CD4-positive, CD25-positive, alpha-beta regulatory T cell (primary cell): ENCODE measurements at places on chromosomes 3 and 15. TPM values are rescaled to one million over a fixed set of nuclear protein-coding genes. Genes with fewer than 3 reads are reported as not detected.

DNA sequence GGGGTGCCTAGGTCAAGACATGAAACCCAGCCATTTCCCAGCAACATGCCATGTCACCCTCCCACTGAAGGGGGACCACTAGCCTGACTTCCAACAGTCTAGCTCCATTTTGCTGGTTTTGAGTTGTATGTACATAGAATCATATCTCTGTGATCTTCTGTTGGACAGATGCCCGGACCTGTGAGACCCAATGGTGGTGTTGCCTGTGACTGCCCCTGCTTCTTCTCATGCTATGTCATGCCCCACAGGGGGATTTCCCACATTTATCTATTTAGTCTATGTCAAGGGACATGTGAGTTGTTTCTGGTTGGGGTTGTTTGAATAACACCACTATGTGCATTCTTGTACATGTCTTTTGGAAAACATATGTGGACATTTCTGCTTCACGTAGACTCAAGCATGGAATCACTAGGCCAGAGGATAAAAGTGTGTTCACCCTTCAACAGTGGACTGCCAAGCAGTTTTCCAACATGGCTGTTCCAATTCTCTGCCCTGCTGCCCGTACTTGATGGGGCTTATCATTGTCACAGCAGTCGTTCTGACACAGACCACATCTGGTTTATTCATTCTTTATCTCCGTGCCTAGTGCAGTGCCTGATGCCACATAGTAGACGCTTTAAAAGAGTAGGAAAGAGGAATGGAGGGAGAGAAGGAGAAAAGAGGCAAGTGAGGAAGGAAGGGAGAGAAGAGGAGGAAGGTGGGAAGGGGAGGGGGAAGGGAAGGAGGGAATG is 114.4 kb downstream of the TPRA1 start:
- no peak for DNase-seq

DNA sequence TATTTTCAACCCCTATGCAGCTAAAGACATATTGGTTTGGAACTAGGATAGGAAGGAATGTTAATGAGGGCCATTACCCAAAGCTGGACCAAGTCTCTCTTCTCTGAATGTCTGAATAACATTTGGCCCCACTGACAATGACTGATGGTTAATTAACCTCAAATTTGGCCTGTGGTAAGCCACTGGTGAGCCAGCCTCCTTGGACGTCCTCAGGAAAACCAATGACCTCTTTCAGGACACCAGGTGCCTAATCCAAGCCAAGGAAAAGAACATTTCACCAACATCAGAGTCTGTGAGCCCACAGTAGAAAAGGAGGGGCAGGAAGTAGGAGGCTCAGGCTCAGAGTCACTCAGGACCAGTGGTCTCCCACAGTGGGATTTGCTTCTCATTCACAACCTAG is 56.4 kb upstream of the ETV5 start:
- DNase-seq = no peak

- no peak for DNase-seq
These were observed 228.3 kb downstream of the ADAMTS17 start for GRCh38 chr15:100113351-100114080.

Gene SV2B
- total RNA-seq = not detected

DNA sequence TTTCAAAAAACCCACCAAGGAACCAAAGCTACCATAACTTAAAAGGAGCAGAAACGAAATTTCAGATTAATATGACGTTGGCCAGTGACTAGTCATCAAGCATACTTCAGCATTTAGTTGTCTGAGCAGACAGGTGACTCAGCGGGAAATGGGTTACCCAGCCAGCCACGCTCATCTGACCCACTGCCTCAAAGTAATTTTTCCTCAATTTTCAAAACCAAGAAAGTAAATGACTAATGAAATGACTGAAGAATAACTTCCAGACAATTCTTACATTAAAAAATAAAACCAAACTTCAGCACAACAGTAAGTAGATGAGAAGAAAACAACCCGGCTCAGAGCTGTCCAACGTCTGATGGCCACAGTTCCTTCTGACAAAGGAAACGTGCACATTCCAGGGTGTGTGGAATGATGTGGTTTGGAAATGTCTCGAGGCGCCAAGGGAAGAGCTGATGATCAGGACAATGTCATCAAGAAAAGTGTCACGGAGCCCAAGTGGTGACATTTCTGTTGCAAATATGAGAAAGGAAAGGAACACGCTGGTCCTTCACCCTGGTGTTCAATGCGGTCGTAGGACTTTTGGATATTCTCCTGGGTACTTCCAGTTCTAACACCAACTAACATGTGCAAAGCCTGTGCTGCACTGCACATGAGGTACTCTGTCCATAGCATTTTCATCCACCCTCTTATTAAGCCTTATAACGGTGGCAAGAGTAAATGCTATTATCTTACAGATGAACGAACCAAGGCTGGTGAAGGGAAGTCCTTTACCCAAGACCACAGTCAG is 79.1 kb downstream of the FOXP1 start:
- DNase-seq = no peak

DNA sequence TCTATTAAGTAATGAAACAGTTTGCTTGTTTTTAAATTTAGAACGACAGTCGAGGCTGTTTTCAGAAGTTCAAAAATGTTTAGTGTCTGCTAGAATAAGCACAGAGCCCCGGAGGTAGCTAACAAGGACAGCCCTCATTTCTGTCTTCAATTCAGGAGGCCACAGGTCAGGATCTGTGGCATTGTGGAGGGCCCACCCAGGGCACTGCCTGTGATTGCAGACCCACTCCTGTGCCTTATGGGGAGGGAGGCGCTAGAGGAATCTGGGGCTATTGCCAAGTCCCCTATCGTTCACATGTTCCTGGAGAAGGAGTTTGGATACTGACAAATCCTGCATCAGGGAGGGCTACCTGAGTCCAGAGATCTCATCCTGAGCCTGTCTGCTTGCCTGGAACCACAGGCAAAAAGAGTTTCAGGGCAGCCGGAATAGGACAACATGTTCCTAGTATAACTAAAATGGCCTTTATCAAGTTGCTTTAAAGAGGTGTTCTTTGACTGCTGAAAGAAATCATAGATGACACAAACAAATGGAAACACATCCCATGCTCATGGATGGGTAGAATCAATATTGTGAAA is 141.5 kb upstream of the ROPN1 start:
- DNase-seq = no peak

DNA sequence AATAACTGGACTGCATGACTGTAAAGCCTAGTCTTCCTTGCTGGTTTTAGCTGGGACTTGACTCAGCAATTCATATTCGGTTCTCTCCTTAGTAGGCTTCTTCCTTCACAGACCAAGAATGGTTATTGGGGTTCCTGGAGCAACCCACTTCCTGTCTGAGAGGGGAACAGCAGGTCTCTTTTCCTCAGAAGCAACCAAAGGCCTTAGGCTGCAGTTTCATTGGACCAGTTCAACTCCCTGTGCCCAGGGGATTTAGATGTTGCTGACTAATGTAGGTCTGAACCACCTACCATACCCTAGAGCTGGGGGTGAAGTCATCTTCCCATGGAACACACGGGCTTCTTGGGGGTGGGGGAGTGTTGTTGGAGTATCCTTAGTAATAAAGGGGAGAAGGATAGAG is 84.0 kb upstream of the SKOR1 start:
- DNase-seq = no peak

- no peak for DNase-seq
These were observed 83.5 kb downstream of the FAM81A start for GRCh38 chr15:59521443-59521842.

Gene FGF12
- not detected for total RNA-seq

DNA sequence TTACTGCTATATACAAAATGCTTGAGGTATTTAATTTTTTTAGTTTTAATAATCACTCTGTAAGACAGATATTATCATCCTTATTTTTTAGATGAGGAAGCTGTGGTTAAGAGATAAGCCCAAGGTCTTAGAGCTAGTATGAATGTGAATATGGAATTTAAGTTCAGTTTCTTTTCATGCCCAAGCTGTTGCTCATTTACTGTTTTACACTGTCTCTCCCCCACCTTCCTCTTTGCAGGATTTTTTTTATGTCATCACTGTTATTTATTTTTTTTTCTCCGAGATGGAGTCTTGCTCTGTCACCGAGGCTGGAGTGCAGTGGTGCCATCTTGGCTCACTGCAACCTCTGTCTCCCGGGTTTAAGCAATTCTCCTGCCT is 22.5 kb downstream of the MAP2K5 start:
- DNase-seq = no peak

- no peak for DNase-seq
These were observed 20.2 kb downstream of the CRABP1 start for GRCh38 chr15:78360367-78360801.

DNA sequence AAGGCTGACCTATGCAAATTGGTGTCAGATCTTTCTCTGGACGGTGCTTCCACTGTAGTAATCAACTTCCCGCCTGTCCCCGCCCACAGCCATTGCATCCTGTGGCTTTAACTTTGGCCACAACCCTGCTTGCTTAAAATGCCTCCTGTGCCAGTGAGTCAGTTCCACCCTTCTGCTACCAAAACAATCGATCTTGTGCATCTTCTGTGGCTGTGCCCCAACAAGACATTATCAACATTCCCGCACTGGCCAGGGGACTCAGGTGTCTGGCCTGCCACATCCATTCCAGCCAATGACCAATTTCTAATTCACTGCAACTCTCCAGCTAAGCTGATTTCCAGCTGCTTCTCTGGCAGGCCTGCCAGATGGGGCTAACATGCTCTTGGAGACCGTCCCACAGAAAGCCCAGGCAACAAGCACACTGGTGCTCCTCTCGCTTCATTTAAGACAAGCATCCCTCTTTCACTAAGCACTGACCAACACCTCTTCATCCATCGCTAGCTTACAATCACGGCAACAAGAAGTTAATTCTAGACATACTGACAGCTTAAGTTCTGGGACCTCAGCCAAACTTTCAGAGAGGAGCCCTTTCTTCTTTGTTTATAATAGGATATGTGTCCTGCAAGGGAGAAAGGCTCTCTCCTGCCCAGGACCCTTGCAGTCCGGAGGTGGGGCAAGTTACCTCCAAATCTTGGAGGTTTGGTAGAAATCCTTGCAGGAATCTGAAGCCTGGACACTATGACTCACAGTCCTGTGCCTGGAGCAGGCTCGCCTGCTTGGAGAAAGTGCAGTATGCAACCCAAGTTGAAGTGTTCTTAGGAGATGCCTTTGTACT is 6.7 kb downstream of the CA12 start:
- no peak for DNase-seq

Gene DBR1
- 19.6 TPM for total RNA-seq

Gene GADL1
- total RNA-seq = not detected

- DNase-seq = no peak
These were observed 57.4 kb downstream of the NPTN start for GRCh38 chr15:73575636-73576247.

- no peak for DNase-seq
These were observed 188.4 kb upstream of the WNT5A start for GRCh38 chr3:55675478-55675877.

GRCh38 chr3:144055604-144056003 is 84.0 kb downstream of the DIPK2A start:
- DNase-seq = no peak

DNA sequence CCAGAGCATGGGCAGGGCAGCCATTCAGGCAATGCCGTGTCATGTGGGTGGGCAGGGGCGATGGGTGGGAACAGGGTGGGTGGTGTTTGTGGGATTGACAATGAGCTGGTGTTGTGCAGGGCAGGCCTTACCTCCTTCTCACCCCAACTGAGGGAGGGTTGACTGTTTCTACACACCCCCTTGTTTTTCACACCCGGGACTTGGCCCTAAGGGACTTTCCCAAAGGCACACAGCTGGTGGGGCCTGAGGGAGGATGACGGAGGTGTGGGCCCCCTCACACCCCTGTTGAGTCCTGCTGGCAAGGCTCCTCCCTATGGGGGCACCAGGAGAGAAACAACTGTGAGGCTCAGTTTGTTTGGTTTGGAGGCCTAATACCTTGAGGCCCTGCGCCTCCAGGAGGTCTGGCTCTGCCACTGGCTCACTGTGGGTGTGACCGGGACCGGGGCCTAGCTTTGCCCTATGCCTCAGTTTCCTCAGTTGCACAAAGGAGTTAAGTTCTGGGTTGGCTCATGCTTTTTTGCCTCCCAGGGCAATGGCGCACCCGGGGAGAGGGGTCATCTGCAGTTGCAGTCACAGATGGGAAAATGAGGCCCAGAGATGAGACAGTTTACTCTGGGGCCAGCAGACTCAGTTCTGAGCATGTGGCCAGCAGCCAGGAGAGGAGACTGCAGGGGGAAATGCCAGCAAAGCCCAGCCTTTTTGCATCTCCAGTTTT is 5.1 kb upstream of the DNAH1 start:
- DNase-seq = peak; percentile 58

- no peak for DNase-seq
These were observed 2.4 kb downstream of the TNNC1 start for GRCh38 chr3:52451237-52452083.

DNA sequence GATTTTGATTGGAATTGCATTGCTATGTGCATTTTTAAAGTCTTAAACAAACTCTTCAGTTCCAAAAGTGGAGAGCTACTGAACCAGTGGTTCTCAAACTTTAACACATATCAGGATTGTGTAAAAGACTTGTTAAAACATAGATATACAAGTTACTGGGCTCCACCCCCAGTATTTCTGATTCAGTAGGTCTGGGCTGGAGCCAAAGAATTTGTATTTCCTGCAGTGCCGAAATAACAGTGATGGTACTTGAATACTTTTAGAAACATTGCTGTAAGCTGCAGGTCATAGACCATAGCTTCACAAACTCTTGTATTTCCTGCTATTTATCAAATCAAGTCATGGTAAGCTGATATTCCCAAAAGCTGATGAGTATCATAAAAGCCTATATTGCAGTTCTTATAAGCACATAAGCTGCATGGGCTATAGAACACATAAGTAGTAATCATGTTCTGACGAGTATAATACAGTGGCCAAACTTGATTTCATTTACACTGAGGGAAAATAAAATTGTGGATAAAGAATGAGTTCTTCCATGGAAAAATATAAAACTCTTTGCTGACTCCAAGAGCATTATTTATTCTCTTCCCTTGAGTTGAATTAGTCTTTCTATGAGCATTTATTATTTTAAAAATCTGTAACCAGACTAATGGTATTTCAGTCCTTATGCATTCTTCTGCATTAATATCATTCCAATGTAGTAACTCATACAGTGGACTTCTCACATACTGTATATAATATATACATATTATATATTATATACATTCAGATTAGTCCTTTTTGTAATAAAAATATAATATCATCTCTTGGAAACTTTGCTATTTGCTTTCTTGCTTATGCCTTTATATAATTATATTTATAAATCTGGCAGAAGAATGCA is 550.5 kb upstream of the AGTR1 start:
- DNase-seq = no peak

- no peak for DNase-seq
These were observed 267.0 kb upstream of the GOLIM4 start for GRCh38 chr3:168362661-168363247.

GRCh38 chr3:98980915-98981596 is 79.6 kb upstream of the DCBLD2 start:
- DNase-seq = no peak

- DNase-seq = no peak
These were observed 159.5 kb downstream of the OR4M2 start for GRCh38 chr15:22239806-22240180.

Gene ARIH2
- 171 TPM for total RNA-seq
